Sigmoid colon (tissue), 7 donors: ENCODE measurements at places on chromosomes 1 and 21. TPM values are rescaled to one million over a fixed set of nuclear protein-coding genes. Genes with fewer than 3 reads are reported as not detected.
A peak's percentile ranks its signal among the peaks of the same experiment; 100 is the strongest.

DNA sequence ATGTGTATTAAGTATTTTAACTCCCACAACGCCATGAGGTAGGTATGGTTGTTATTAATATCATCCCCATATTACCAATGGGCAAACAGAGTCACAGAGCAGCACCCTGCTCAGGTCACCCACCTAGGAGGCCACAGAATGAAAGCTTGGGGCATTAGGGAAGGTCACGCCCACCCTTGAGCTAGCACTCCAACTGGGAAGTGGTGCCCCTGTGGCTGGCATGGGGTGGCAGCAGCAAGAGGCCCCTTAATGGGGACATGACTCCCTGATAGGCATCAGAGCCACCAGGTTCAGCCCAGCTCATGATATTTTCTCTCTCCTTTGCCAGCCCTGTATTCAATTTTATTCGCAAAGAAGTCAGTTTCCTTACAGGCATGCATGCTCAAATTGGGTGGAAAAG is 90.6 kb downstream of the DMRTB1 start:
- H3K27me3 ChIP-seq: no peaks in the 10 kb centered on the region
- DNase-seq: peak; percentile 42

GRCh38 chr1:228275430-228276173 is 67.8 kb downstream of the OBSCN start:
- peak overlapping the region; percentile 80 for H3K27ac ChIP-seq
- H3K36me3 ChIP-seq: no peaks in the 10 kb centered on the region
- H3K4me1 ChIP-seq: no peaks in the 10 kb centered on the region

GRCh38 chr1:61869691-61870109 is 127.4 kb downstream of the PATJ start:
- H3K4me3 ChIP-seq: no peak overlapping the region
- no peaks in the 10 kb centered on the region for H3K27me3 ChIP-seq
- DNase-seq: no peak

GRCh38 chr1:198019126-198019525 is 102.0 kb downstream of the LHX9 start:
- H3K27me3 ChIP-seq: no peaks in the 10 kb centered on the region
- H3K4me3 ChIP-seq: no peak overlapping the region
- H3K4me1 ChIP-seq: no peaks in the 10 kb centered on the region
- H3K27ac ChIP-seq: no peak overlapping the region
- DNase-seq: no peak

- H3K27me3 ChIP-seq: no peaks in the 10 kb centered on the region
- H3K4me1 ChIP-seq: peaks cover 21% of the 10 kb centered on the region
- H3K27ac ChIP-seq: no peak overlapping the region
- H3K36me3 ChIP-seq: no peaks in the 10 kb centered on the region
- H3K4me3 ChIP-seq: no peak overlapping the region
- DNase-seq: no peak
Observed at GRCh38 chr1:201445310-201445709, 23.7 kb downstream of the PHLDA3 start.

DNA sequence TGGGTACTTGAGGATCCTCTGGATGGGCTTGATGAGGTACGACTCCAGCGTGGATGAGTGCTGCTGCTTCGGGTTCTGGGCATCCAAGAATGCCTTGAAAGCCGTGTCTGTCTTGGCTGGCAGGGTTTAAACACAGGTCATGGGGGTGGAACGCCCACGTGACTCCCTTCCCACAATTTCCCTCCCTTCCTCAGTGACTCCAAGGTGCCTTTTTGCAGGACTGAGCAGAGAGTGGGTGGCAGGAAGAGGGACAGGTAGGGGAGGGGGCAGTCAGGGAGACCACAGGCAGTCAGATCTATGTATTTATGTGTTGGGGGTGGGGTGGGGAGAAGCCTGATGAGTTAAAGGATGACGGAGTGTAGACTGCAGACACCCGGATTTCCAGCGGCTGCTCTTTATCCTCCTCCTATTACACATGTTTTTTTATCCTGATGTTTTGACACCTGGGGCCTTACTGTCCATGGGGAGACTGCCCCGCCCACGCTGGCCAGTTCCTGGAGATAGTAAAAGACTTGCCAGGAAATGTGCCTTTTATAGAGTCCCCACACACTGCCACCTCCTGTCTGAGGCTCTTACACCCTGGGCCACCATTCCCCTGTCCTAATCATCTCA is 103.2 kb upstream of the KRTAP19-8 start:
- no peaks in the 10 kb centered on the region for H3K27me3 ChIP-seq
- peak overlapping the region; percentile 34 for H3K27ac ChIP-seq
- DNase-seq: no peak
- no peaks in the 10 kb centered on the region for H3K36me3 ChIP-seq

DNA sequence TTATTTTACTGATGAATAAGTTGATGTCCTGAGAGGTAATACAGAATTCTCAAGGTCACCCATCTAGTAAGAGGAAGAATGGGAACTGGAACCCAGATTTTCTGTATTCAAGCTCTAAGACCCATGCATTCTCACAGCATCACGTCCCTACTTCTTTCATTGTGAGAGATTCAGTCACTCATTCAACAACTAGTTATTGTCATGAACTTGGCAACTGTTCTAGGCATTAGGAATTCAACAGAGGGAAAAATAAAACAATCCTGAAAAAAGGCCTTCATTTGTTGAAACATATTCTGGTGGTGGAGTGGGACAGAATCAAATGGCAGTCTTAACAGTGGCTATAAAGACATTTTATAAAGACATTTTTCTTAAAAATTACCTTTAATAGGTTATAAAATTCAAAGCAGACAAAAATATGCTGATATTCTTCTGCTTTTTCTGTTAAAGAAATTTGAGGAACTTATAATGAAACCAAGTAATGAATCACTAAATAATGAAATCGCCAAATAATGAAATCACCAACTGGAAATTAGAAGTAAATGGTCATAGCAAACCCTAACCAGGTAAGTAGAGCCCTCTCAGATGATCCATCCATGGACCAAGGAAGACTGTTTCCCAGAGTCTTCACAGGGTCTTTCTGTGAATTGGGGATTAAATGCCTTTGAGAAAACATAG is 136.5 kb upstream of the DPYD start:
- H3K4me1 ChIP-seq: peaks cover 7% of the 10 kb centered on the region
- H3K27me3 ChIP-seq: peaks cover 14% of the 10 kb centered on the region
- H3K27ac ChIP-seq: no peak overlapping the region
- H3K4me3 ChIP-seq: no peak overlapping the region

GRCh38 chr21:34865400-34866241 is 183.5 kb downstream of the RUNX1 start:
- no peak overlapping the region for H3K27ac ChIP-seq
- peak; percentile 80 for DNase-seq
- no peaks in the 10 kb centered on the region for H3K36me3 ChIP-seq
- no peaks in the 10 kb centered on the region for H3K27me3 ChIP-seq

DNA sequence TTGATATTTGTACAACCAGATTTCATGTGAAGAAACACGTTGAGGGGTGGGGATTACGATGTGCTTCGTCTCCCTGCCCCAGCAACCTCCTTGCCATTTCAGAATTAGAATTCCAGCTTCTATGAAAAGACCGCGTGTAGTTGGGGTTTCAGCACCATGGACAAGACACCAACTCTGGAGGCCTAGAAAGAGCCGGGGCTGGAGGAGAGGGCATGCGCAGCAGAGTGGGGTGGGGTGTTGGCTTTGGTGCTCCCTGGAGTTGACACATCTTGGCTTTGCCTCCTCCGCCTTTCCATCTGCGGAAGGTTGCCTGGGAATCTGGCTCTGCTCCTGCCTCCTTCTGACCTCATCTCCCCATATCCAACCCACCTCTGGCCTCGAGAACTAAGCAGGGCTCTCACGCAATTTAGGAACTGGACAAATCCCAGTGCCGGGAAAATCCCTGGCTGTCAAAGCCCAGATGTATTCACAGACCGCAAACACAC is 11.8 kb downstream of the HTR6 start:
- H3K4me3 ChIP-seq: no peak overlapping the region
- no peaks in the 10 kb centered on the region for H3K4me1 ChIP-seq
- peak; percentile 78 for DNase-seq
- H3K36me3 ChIP-seq: no peaks in the 10 kb centered on the region
- no peak overlapping the region for H3K27ac ChIP-seq

SEC16B gene
- polyA plus RNA-seq: 3.0 TPM
